Inflammatory macrophage treated with lipopolysaccharide for 1 hour (primary cell): ENCODE measurements at places on chromosomes 7 and 10.
A peak's percentile ranks its signal among the peaks of the same experiment; 100 is the strongest.

GRCh38 chr7:93119191-93119905, 1.6 kb upstream of the SAMD9 start:
- DNase-seq = no peak

DNA sequence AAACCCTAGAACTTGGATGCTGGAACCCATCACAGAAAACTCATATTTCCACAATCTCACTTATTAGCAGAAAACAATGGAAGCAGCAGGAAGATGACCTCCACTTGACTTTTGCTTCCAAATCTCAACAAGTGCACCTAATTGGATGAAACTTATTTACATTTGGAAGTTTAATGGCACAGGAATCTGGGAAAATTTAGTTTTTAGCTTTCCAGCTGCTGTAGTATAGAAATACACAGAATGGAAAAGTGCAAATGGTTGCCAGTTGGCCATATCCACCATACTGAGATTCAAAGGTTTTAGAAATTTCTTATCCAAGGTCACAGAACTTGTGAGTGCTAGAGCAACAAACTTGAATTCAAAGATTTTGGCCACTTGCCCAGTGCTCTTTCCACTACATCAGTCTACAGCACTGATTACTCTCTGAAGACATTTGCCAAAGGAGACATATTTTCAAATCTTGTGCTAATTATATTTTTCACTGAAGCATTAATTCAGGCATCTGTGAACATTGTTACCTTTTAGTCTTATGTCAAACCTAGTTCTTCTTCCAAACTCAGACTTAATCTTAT, 9.3 kb upstream of the AHR start:
- no peak for DNase-seq

GRCh38 chr10:79047584-79047874, 21.2 kb upstream of the ZMIZ1 start:
- no peak for DNase-seq

- DNase-seq = peak; percentile 78
Measured at GRCh38 chr10:102455893-102456471, 4.6 kb upstream of the C10orf95 start.

- no peak for DNase-seq
Measured at GRCh38 chr7:142487124-142487523, 229.3 kb upstream of the PRSS58 start.

DNA sequence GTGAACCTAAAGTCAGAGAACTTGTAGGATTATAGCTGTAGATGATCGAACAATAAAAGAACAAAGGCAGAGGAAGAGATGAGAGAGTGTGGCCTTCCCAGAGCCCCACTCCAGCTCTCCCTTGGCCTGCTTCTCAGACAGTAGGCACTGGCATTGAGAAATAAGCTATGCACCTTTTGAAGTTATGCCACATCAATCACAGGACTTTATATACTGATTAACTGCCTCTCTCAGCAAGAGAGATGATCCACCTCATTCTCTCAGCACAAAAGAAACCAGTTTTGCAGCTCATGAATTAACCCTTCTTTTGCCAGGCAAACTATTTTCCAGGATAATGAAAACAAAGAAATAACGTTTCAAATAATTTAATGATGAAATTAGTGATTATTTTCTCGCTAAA, 22.0 kb upstream of the CTTNBP2 start:
- DNase-seq = no peak

DNA sequence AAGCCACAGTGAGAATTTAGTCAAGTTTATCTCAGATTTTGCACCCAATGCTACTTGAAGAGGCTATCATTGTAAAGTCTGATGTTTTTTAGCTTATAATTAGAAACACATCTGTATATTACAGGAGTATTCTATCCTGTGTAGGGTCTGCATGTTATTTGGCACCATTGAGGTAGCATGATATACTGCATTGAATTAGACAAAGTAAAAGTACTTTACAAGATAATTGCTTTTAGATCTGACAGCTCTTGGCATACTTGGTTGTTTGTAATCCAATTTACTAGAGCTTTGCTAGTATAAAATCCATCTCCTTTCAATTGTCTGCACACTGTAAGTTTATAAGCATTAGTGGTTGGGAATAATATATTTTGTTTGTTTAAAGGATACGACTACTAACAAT, 714.3 kb downstream of the ANKRD7 start:
- DNase-seq = no peak

GRCh38 chr10:30448092-30448491, 14.1 kb downstream of the MAP3K8 start:
- DNase-seq = no peak

- no peak for DNase-seq
Measured at GRCh38 chr10:72315054-72315453, 39.7 kb downstream of the DNAJB12 start.

DNA sequence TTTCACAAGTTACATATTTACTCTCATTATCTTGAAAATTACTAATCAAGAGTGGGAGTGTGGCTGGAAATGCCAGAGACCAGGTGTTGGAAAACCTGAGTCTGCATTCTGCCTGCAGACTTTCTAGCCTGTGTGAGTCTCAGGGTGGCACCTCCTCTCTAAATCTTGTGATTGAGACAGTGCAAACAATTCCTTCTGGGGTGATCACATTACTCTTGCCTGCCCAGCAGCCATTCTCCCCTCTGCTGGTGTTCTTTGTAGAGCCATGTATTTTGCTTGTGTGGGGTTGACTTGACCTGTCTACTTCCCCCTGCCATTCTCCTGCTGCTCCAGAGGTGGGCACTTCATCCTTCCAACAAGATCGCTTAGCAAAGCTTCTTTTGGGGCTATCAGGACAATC, 101.1 kb downstream of the RAPGEF5 start:
- no peak for DNase-seq

DNA sequence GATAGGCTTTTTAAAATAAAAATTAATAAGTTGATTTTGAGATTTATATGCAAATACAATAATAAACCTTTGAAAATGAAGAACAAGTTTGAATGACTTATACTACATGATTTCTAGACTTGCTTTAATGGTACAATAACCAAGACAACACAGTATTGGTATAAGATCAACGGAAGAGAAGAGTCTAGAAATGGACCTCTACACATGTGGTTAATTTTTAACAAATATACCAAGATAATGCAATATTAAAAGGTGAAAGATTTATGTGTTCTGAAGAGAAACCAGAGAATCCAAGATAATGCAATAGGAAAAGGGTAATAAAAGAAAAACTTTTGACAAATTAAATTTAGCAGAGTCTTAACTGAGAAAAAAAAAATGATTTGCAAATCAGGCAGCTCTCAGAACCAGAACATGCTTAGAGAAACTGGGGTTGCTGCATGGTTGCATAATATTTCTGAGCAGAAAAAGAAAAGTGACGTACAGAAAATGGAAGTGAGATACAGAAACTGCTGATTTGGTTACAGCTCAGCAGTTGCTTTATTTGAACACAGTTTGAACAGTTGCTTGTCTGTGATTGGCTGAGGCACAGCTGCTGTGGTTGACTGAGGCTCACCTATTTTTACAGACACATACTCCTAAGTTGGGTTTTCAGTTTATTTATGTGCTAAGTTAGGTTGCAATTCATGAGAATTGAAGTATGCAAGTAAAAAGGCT, 365.9 kb downstream of the CRPPA start:
- DNase-seq = peak; percentile 76

DNA sequence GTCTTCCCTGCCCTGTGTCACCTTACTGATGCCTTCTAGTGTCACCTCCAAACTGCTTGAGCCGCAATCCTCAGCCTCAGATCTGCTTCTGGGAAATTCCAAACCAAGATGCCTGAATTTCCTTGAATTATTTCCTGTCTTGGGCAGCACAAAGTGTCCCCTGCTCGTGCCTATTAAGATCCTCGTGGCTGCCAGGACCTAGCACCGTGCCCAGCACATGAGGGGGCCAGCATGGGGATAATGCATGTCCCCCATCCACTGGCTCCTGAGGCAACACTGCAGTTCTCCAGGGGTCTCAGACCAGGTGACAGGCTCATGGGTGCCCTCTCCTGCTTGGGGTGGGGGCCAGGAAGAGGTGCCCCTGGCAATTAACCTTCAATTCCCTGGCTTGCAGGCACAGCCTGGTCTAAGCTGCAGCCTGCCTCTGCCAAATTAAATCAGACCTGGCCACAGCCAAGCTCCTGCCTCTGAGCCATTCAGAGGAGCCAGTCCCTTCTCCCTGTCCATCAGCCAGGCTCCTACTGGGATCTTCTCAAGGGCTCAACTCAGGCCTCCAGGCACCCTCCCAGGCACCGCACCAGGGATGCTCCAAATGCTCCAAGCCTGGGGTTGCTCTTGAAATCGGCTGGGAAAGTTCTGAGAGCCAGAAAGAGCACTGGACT, 146.6 kb downstream of the SH3PXD2A start:
- DNase-seq = no peak

DNA sequence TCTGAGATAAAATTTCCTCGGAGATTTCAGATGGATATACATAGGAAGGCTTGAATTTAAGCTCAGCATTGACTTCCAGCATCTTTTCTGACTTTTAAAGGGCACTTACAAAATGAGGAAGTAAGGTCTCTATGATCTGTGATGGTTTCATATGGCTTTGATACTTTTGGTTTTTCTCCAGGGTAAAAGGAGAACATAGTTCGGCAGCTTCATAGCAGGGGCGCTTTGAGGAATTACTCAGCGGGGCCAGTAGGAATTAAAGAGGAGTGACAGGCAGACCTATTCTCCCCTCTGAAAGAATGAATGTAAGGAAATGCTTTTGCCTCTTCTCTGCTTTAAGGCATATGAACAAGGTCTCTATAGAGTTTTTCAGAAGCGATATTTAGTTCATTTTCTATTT, 80.0 kb upstream of the PCDH15 start:
- DNase-seq = no peak

DNA sequence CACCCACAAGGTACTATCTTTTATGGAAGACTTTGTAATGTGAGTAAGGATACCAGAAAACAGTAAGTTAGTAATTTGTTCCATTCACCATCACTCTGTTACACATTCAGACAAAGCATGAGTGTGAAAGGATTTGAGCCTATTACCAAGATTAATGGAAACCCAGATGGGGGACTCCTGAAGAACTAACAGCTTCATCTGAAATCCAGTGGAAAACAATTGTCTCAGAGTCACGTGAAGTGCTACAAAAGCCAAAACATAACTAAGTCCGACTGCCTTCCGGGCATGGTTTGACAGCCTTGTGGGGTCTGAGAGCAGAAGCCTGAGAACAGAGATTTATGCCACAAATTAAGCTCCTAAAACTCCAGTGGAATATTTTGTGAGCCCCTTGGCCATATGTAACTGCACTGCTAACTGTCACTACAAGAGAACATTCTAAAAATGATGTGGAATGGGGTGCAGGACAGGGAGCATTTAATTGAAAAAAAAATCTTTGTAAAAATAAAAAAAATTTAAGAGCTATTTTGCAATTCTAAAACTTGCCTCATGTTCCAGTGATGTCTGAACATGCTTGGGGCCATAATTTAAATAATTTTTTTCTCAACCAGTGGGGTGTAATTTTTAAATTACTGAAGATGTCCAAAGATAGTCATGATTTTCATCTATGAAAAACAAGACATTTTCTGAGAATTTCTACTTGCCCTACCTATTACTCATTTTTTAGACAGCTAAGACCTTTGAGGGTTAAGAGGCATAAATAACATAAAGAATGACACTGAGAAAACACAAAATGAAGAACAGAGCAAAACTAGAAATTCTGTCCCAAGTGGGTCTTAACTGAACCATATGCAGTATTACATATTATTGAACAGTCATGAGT, 555.0 kb downstream of the INHBA start:
- DNase-seq = no peak

DNA sequence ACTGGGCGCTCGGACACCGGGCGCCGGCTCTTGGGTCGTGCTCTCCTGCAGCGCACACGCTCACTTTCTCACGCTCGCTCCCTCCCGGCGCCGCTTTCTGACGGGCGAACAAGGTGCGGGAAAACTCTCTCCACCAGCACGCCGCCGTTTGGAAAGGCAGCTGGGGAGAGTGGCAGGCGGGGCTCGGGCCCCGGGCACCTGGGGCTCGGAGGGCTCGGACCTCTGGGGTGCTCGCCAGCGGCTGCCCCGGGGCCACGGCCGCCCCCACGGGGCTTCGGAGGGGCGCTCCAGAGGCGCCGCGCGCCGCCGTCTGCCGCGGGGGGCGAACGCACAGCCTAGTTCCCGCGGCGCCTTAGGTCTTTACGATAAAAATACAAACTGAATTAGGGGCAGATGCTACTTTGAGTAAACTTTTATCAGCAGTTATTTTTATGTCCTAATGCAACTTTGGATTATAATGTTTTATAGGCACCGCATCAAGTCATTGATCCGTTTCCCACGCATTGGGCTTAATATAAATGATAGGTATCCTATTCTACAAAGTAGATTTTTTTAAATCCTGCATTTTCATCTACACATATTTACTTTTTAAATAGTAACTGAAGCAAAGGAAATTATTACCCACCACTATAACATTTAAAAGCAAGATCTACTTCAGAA, 535 bp upstream of the EPC1 start:
- no peak for DNase-seq

- peak; percentile 45 for DNase-seq
Measured at GRCh38 chr10:102247734-102248133, 2.4 kb downstream of the GBF1 start.

- DNase-seq = no peak
Measured at GRCh38 chr10:23063045-23063972, 32.1 kb upstream of the MSRB2 start.

DNA sequence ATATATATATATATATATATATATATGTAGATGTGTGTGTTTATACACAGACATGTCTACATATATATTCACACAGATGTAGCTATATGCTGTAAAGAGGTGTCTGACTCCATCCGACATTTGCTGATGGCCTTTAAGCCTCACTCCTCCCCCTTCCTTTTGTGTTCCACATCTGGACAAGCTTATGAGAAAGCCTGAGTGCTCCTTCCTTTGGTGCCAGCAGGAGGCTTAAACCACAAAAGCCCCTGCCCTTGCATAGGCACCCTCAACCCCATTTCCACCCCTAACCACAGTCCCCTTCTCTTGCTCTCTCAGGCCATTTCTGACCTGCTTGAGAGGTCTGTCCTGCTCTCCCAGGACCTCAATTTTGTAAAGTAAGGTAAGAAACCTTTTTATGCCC, 98.7 kb downstream of the SVOPL start:
- DNase-seq = no peak

GRCh38 chr7:5231116-5231515, 41.1 kb downstream of the WIPI2 start:
- DNase-seq = no peak

DNA sequence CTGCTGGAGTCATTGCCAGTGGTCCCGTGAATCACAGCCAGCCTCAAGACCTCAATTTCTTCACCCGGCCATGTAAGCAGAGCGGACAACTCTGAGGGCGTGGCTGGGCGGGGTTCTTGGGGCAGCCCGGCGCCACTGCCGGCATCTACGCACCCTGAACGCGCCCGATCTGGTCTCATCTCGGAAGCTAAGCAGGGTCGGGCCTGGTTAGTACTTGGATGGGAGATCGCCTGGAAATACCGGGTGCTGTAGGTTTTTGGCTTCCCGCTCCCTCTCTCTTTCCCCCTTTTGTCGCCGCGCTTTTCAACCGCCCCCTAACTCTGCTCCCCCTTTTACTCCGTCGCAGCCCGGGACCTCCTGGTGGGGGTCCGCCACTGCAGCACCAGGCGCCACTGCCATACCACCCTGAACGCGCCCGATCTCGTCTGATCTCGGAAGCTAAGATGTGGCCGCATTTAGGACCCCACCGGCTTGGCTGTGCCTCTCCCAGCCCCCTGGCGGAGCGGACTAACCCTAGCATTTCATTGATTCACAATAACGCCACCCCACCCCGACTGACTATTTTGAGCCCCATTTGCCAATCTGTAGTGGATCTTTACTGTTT, 25.3 kb downstream of the GARIN1A start:
- peak; percentile 85 for DNase-seq
